ENCODE measurements at places on chromosomes 5 and 9.

GRCh38 chr5:6976971-6977370, 263.7 kb downstream of the TENT4A start:
- no peak for DNase-seq

GRCh38 chr5:97534166-97534565, 351.1 kb upstream of the RIOK2 start:
- no peak for DNase-seq

GRCh38 chr9:111917980-111918379, 21.4 kb downstream of the UGCG start:
- no peak for DNase-seq

DNA sequence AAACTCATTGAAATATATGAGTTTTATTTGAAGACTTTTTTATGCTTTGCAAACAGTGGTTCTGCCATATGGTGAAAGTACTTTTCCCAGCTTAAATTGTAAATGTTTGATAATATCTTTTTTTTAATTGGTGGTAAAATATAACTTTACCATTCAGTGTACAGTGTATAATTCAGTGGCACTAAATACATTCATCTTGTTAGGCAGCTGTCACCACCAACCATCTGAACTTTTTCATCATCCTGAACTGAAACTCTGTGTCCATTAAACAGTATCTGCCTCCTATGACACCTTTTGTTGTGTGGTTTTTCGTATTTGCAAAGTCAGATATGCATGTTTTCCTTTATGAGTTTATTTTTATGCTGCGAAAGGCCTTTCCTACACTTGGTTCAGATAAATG, 45.1 kb downstream of the FBXO38 start:
- no peak for DNase-seq

- peak; percentile 86 for DNase-seq
Measured at GRCh38 chr9:127955294-127956015, 17.8 kb upstream of the DPM2 start.

GRCh38 chr9:133519693-133520092, 5.1 kb downstream of the MYMK start:
- DNase-seq = no peak

Data from NCI-H187 (cell line).